ENCODE measurements at places on chromosomes 1 and 21. TPM values are rescaled to one million over a fixed set of nuclear protein-coding genes. Genes with fewer than 3 reads are reported as not detected.

DNA sequence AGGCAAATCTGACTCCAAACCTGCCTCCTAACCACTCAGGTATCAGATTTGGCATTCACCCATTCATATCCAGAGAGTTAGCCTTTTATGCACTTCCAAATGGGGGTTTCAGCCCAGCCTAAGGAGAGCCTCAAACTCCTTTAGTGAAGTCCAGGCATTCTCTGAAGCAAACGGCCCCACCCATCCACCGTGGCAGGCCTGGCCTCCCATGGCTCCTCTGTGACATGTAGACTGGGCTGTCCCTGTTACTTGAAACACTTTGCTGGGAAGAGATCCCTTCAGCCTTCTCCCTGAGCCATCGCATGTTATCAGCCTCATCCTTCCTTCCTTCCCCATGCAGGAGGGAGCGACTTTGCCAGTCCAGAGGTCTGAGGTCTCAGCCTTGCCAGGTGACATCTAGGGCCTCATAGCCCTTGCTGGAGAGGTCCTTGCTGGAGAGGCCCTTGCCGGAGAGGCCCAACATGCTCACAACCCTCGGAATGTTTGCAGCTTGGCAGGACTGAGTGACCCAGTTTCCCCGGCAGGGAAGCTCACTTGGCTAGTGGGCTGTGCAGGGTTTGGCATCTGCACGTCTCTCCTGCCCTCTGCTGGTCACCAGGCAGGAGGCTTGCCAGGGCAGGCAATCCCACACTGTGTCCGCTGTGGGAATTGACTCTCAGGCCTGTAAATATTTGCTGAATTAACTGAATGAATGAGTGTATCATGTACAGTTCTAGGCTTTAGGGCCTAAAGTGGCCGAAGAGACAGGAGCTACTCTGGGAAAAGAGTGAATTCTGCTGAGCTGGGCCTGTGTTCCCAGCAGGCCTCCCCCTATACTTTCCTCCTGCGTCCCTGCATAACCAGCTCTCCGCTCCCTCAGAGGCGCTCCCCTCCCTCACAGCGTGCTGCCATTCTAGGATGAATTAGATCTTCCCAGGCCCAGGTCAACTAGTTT, 26.7 kb upstream of the RBM15 start:
- DNase-seq = peak; percentile 82

DNA sequence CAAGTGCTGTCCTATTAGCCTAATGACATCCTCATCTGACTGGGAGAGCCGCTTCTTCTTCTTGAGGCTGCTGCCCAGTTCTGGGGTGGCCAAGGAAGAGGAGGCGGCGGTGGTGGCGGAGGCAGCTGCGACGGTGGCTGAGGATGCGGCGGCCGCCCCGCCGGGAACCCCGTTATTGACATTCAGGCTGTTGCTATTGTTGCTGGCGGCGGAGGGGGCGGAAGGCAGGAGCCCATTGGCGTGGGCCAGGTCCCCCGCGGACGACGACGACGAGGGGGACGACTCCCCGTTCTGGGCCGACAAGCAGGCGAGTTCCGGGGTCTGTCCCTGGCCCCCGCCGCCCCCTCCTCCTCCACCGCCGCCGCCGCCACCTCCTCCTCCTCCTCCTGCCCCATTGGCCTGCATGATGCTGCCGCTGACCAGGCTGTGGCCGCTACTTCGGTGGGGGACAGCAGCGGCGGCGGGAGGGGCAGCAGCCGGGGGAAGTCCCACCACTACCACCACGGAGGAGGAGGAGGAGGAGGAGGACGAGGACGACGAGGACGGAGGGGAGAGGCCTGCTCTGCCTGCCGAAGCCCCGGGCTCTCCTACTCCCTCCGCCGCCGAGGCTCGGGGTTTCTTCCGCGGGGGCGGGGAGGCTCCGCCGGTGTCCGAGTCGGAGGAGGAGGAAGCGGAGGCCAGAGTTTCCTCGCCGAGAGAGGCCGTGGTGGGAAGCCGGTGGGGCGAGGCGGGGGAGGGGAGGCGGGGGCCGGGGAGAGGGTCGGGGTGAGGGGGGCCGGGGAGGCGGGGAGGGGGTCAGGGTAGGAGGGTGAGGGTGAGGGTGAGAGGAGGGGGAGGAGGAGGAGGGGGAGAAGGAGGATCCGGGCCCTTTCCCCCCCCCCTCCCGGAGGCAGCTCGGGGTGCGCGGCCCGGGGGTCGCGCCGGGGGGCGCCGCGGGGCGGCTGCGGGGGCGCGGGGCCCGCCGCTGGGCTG, 610 bp downstream of the WDR26 start:
- peak; percentile 21 for DNase-seq

- DNase-seq = no peak
Measured at GRCh38 chr21:35812679-35813078, 247.6 kb downstream of the SETD4 start.

DNA sequence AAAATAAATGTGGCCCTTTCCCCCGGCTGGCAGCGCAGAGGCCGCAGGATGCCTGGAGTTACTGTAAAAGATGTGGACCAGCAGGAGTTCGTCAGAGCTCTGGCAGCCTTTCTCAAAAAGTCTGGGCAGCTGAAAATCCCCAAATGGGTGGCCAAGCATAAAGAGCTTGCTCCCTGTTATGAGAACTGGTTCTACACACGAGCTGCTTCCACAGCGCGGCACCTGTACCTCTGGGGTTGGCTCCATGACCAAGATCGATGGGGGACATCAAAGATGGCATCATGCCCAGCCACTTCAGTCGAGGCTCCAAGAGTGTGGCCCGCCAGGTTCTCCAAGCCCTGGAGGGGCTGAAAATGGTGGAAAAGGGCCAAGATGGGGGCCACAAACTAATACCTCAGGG, 95.9 kb downstream of the LRIG2 start:
- DNase-seq = no peak

Gene LDLRAD1
- not detected for total RNA-seq

Gene PLD5
- total RNA-seq = 4.3 TPM

All from mesothelial cell of epicardium (in vitro differentiated cells).